ENCODE measurements at places on chromosomes 16 and 17. TPM values are rescaled to one million over a fixed set of nuclear protein-coding genes. Genes with fewer than 3 reads are reported as not detected.

WNT9B gene
- total RNA-seq = not detected

VWA3A gene
- not detected for total RNA-seq

SPATA32 gene
- total RNA-seq = not detected

SCNN1B gene
- total RNA-seq = not detected

TSEN54 gene
- total RNA-seq = 83.8 TPM
